Panc1 (cell line): ENCODE measurements at places on chromosomes 3 and 15. TPM values are rescaled to one million over a fixed set of nuclear protein-coding genes. Genes with fewer than 3 reads are reported as not detected.

TGM5 gene
- not detected for total RNA-seq

SCAMP5 gene
- 11.2 TPM for total RNA-seq

MED12L gene
- 2.8 TPM for total RNA-seq

DLEC1 gene
- total RNA-seq: not detected

DNA sequence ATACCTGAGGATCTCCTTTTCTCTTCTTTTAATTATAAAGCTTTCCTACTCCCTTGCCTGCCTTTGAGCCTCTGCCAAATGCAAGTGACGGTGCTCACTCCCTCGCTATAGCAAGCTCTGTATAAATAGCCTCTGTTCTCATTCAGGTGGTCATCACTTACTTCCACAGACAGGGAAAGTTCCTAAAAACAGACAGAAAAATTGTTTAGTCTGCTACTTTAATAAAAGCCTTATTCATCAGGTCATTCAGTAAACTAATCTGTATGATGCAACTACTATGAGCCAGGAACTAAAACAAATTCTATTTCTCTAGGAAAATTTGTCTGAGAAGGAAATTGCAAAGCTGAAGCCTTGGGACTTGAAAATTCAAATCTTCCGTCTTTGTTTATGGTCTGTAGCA, 10.2 kb upstream of the DLG1 start:
- peaks cover 3% of the 10 kb centered on the region; the same call in 1 of the 2 replicates for H3K27me3 ChIP-seq
- no peak for DNase-seq
- no peak overlapping the region for H3K4me3 ChIP-seq
- no peak overlapping the region for H3K27ac ChIP-seq
- no peaks in the 10 kb centered on the region for H3K36me3 ChIP-seq

GRCh38 chr3:172751175-172751704, 714 bp downstream of the ECT2 start:
- peak overlapping the region; percentile 96 for H3K4me3 ChIP-seq
- H3K27me3 ChIP-seq: no peaks in the 10 kb centered on the region
- peaks cover 41% of the 10 kb centered on the region for H3K4me1 ChIP-seq
- peaks cover 26% of the 10 kb centered on the region for H3K36me3 ChIP-seq

GRCh38 chr3:5012367-5012766, 33.1 kb downstream of the BHLHE40 start:
- DNase-seq: no peak
- peaks cover 15% of the 10 kb centered on the region for H3K4me1 ChIP-seq
- H3K4me3 ChIP-seq: no peak overlapping the region
- H3K27ac ChIP-seq: no peak overlapping the region
- H3K27me3 ChIP-seq: no peaks in the 10 kb centered on the region
- no peaks in the 10 kb centered on the region for H3K36me3 ChIP-seq

GRCh38 chr3:124553178-124553577, 177.1 kb upstream of the UMPS start:
- no peak overlapping the region for H3K27ac ChIP-seq
- H3K27me3 ChIP-seq: peaks cover 35% of the 10 kb centered on the region
- no peaks in the 10 kb centered on the region for H3K36me3 ChIP-seq
- H3K4me3 ChIP-seq: no peak overlapping the region

DNA sequence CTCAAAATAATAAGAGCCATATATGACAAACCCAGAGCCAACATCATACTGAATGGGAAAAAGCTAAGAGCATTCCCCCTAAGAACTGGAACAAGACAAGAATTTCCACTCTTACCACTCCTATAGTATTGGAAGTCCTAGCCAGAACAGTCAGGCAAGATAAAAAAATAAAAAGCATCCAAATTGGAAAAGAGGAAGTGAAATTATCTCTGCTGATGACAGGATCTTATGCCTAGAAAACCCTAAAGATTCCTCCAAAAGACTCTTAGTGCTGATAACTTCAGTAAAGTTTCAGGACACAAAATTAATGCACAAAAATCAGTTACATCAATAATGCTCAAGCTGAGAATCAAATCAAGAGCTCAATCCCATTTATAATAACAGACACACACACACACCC, 45.9 kb upstream of the SLC2A2 start:
- H3K27ac ChIP-seq: no peak overlapping the region
- no peaks in the 10 kb centered on the region for H3K4me1 ChIP-seq
- H3K4me3 ChIP-seq: no peak overlapping the region
- no peak for DNase-seq
- no peaks in the 10 kb centered on the region for H3K36me3 ChIP-seq

- no peak for DNase-seq
- H3K27ac ChIP-seq: no peak overlapping the region
- H3K4me3 ChIP-seq: no peak overlapping the region
- H3K4me1 ChIP-seq: no peaks in the 10 kb centered on the region
- no peaks in the 10 kb centered on the region for H3K36me3 ChIP-seq
Observed at GRCh38 chr3:116198087-116198486, 247.2 kb downstream of the LSAMP start.

DNA sequence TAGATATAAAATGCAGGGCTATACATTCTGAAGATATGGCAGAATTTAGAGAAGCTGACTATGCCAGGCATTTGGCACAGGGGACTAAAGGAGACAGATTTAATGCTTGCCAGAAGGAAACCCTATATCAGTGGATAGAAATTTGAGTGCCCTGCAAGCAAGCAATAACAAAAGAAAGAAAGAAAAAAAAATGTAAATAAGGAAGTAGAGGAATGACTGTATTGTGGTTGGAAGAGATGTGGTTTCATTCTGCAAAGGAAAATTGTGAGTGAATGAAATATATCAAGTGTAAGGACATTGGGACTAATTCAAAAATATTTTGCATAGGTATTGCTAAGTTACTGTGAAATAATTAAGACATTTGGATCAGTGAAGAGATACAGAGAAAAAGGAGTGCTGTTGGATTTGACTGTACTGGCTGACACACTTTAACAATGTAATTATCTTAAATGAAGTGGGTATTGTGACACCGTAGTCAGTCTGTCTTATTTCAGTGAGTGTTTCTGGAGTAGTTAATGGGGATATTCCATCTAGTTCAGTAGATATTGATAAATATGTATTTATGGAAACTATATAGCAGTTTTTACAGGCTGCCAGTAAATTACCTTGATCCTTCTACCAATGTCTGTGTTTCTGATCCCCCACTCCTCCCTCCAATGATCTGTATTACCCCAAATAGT, 418.2 kb downstream of the CNTN4 start:
- H3K27me3 ChIP-seq: no peaks in the 10 kb centered on the region
- no peak overlapping the region for H3K27ac ChIP-seq
- no peaks in the 10 kb centered on the region for H3K4me1 ChIP-seq

GRCh38 chr15:49731187-49732099, 110.6 kb downstream of the DTWD1 start:
- no peaks in the 10 kb centered on the region for H3K36me3 ChIP-seq
- DNase-seq: no peak
- no peaks in the 10 kb centered on the region for H3K27me3 ChIP-seq
- no peak overlapping the region for H3K4me3 ChIP-seq

DNA sequence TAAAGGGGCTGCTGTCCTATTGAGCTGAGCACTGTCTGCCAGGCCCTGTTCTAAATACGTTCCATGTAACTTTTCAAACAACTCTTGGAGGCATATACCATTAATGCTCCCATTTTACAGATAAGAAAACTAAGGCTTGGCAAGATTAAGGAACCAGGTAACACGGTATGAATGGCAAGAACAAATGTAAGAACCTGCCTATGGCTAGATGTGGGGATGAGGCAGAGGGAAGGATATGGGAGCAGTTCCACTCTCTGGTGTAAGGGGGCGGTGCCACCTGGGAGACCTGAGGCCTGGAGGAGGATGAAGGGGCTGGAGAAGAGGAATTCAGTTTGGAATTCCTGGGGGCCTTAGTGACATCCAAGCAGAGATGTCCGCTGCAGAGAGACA, 3.8 kb upstream of the LMAN1L start:
- no peak overlapping the region for H3K4me3 ChIP-seq
- H3K36me3 ChIP-seq: no peaks in the 10 kb centered on the region
- H3K27me3 ChIP-seq: no peaks in the 10 kb centered on the region
- H3K4me1 ChIP-seq: no peaks in the 10 kb centered on the region

- no peaks in the 10 kb centered on the region for H3K27me3 ChIP-seq
- no peak overlapping the region for H3K4me3 ChIP-seq
- H3K27ac ChIP-seq: peak overlapping the region; percentile 89
- peaks cover 55% of the 10 kb centered on the region for H3K4me1 ChIP-seq
Observed at GRCh38 chr15:69987492-69988489, 109.9 kb downstream of the TLE3 start.

DNA sequence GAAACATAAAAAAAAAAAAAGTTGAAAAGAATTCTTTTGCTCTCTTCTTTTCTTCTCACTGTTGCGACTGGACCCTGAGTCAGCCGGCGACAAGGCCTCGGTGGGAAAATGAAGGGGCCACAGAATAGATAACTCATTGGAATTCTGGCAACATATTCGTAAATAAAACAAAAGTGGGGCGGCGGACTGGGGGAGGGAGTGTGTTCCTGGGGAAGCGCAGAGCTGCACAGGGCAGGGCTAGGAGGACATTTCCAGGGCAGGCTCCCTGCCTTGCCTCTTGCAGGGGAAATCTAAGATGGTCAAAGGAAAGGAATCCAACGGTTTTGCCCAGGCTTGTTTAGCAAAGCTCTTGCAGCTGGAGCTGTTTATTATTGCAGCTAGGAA, 1042.8 kb upstream of the NR2F2 start:
- H3K4me1 ChIP-seq: no peaks in the 10 kb centered on the region; the same call in 1 of the 2 replicates
